ENCODE measurements at places on chromosomes 3 and 15. TPM values are rescaled to one million over a fixed set of nuclear protein-coding genes. Genes with fewer than 3 reads are reported as not detected.

DNA sequence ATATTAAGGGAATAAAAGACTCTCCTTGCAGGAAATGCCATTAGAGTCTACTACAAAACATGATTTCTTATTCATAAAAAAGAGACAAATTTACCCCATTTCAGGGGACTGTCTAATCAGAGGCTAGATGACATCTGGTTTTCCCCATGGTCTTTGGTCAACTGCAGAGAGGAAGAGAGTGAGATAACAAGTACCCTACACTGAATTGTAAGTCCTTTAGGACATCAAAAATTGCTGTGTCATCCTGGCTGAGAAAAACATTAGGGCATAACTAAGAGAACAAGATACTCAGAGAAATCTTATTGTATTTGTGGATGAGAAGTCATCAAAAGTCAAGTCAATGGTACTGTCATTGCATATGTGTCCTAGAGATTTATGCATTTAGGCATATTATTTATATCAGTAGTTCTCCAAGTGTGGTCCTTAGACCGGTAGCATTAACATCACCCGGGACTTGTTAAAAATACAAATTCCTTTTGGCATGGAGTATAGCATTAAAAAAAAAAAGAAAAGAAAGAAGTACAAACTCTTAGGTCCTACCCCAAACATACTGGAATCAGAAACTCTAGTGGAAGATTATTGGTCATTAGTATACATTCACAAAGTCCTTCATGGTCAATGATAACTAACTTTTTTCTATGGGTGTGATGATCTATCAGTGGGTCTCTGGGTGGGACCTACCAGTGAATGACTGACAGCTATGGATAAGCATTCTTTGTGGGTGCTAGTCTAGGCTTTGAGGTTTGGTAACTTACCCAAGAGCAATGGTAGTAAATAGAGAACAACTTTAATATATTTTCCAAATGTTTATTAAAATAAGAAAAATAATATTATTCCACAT is 29.0 kb upstream of the TBC1D5 start:
- H3K4me1 ChIP-seq: no peaks in the 10 kb centered on the region
- no peak overlapping the region for H3K4me3 ChIP-seq
- no peak overlapping the region for H3K27ac ChIP-seq
- no peaks in the 10 kb centered on the region for H3K27me3 ChIP-seq
- no peaks in the 10 kb centered on the region for H3K36me3 ChIP-seq
- DNase-seq: no peak

DNA sequence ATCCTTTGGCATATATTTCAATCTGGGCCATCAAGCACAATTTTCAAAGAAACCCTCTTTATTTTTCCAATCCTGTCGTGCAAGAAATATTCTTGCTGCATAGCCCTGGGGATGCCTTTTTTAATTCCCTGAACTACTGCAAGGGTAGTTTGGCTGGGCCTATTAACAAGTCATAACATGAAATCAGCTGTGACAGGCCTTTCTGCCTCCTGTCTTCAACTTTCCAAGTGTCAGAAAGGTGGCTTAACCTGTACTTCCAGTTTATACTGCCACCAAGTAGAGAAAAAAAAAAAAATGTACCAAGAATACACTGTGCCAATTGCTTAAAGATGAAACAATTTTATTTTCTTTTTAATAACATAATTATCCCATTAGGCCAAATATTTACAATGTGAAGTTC is 32.4 kb upstream of the SPPL2A start:
- no peak overlapping the region for H3K27ac ChIP-seq
- H3K36me3 ChIP-seq: no peaks in the 10 kb centered on the region
- no peaks in the 10 kb centered on the region for H3K4me1 ChIP-seq

- no peaks in the 10 kb centered on the region for H3K36me3 ChIP-seq
- no peak for DNase-seq
- H3K27ac ChIP-seq: no peak overlapping the region
- no peak overlapping the region for H3K4me3 ChIP-seq
- no peaks in the 10 kb centered on the region for H3K4me1 ChIP-seq
Observed at GRCh38 chr3:111604119-111604518, 9.0 kb upstream of the ZBED2 start.

DNA sequence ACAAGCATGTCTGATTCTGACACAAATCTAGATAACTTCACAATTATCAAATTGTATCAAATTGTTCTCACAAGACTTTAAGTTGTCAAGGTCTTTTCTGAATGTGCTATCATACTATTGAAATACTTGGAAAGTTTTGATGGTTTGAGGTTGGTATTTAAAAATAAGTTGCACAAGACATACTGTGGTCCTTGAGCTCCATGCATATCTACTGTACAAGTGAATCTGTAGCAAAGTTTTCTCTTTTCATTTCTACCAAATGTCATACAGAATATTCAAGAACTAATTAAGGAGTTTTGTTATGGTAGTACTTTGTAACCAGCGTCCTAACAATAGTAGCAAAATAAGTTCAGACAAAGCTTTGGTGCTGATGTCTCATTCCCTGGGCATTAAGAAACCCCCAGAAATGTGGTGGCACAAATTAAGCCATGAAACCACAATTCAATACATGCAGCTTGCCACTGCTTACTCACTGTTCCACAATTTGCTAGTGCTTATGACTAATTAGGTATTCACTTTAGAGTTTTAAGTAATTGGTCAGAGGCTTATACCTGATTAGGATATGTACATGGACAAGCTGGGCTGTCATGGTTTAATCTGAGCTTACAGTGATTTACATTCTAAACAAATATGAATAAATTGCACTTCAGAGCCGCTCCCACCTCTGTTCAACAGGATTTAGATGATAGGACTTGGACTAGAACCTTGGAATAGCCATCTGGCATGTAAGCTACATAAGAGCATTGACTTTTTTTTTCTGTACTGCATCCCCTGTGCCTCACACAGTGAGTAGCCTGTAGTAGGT is 8.8 kb downstream of the TBC1D23 start:
- H3K4me3 ChIP-seq: peak overlapping the region; percentile 4
- H3K4me1 ChIP-seq: peaks cover 14% of the 10 kb centered on the region
- no peak for DNase-seq
- H3K36me3 ChIP-seq: no peaks in the 10 kb centered on the region
- no peak overlapping the region for H3K27ac ChIP-seq

DNA sequence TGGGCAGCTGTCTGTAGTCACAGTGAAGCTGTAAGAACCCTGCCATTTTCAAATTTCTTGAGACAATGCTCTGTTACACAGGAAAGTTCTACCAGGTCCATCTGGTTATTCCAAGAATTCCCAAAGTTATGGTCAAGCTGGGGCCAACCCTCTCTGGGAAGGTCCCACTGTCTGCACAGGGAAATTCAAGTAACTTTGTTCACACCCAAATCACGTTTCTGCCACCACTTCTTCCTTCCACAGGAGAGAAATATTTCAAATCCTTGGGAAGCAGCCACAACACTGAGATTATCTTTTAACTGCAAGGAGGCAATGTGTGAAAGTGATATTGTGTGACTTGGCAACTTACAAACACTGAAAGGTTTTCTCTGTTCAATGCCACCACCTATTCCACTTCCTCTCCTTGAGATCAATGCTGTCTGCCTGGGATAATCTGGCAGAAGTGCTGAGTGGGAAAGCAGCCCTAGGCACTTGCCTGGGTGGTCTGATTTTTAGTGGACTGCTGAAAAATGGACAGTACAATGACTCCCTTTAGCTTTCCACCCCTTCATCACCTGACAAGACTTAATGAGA is 5.6 kb downstream of the SCAMP2 start:
- H3K36me3 ChIP-seq: no peaks in the 10 kb centered on the region
- no peak overlapping the region for H3K4me3 ChIP-seq
- H3K27me3 ChIP-seq: no peaks in the 10 kb centered on the region
- peak overlapping the region; percentile 16 for H3K27ac ChIP-seq
- peaks cover 77% of the 10 kb centered on the region for H3K4me1 ChIP-seq

DNA sequence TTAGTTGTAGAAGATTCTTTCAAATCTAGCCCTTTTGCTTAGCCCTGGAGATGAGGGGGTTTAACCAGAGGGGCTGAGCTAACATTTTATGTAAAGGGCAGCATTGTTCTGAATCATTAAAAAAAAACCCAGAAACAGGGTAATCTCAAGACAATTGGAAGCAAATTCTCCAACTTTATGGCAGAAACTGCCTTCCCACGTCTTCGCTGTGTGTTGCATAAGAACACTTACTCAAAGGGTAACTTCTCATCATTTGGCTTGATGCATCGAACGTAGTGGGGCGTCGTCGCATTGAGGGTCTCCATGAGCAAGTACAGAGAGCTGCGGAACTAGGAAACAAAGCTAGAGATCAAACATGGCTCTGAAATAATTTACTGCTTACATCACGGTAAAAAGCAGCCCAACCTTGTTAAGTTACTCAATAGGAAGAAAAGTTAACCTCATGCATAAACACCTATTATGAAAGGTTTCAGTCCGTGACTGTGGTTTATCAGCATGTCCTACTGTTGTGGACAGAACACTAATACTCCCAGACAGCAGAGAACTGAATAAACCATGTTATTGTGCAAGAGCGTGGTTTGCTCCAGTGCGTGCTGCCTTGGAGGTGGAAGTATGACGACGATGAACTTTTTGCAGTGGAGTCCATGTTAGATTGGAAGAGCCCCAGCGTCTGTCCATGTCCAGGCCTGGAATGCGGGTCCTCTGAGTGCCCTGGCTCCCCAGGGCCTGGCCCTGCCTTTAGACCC is 48.7 kb downstream of the MYO5C start:
- no peaks in the 10 kb centered on the region for H3K27me3 ChIP-seq
- no peak overlapping the region for H3K27ac ChIP-seq
- no peak overlapping the region for H3K4me3 ChIP-seq
- H3K4me1 ChIP-seq: no peaks in the 10 kb centered on the region
- DNase-seq: no peak

- DNase-seq: no peak
- H3K27me3 ChIP-seq: no peaks in the 10 kb centered on the region
- H3K4me3 ChIP-seq: no peak overlapping the region
- no peak overlapping the region for H3K27ac ChIP-seq
Observed at GRCh38 chr3:71055257-71056001, 528.1 kb downstream of the FOXP1 start.

GRCh38 chr3:66344848-66345578 is 124.2 kb downstream of the SLC25A26 start:
- peaks cover 8% of the 10 kb centered on the region for H3K4me1 ChIP-seq
- no peaks in the 10 kb centered on the region for H3K27me3 ChIP-seq

DNA sequence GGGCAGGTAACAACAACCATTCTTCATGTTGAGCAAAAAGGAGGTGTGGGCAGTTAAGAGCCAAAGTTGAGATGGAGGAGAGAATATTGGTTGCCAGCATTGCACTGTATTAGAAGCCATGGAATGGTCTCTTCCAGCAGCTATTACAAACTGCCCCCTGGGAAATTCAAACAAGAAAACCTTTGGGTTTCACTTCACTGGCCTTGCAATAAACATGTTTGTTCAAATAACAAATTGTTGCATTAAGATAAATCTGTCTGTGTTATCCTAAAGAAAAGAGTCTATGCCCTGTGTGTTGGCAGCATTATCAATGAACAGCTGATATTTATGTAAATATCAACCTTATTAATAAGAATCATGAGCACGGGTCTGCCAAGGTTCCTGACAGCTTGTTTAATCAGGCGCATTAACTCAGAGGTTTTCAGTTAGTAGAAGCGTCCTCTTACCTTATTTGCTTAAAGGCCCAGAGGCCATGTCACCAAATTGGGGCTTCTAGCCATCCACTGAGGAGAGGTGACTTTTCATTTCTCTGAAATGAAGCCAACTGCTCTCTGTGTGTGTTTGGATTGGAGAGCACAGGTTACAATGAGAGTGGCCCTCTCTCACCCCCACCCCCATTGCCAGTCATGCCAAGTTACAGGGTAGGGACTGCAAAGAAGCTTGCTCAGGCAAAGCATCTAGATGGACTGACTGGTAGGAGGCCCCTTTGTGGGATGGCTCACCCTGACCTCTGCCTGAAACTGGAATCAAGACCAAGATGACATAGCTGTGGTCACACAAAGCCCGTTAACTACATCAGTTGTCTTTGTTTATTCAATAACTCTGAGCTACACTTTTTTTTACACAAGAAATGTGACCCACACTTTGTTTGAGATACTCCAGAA is 10.5 kb downstream of the FILIP1L start:
- no peaks in the 10 kb centered on the region for H3K27me3 ChIP-seq
- no peak overlapping the region for H3K27ac ChIP-seq
- H3K4me3 ChIP-seq: no peak overlapping the region
- H3K4me1 ChIP-seq: peaks cover under 1% of the 10 kb centered on the region
- H3K36me3 ChIP-seq: no peaks in the 10 kb centered on the region
- no peak for DNase-seq

GRCh38 chr3:187213616-187214015 is 16.3 kb downstream of the RTP1 start:
- no peaks in the 10 kb centered on the region for H3K27me3 ChIP-seq
- H3K4me3 ChIP-seq: no peak overlapping the region
- H3K27ac ChIP-seq: no peak overlapping the region
- DNase-seq: no peak
- no peaks in the 10 kb centered on the region for H3K4me1 ChIP-seq
- no peaks in the 10 kb centered on the region for H3K36me3 ChIP-seq

DNA sequence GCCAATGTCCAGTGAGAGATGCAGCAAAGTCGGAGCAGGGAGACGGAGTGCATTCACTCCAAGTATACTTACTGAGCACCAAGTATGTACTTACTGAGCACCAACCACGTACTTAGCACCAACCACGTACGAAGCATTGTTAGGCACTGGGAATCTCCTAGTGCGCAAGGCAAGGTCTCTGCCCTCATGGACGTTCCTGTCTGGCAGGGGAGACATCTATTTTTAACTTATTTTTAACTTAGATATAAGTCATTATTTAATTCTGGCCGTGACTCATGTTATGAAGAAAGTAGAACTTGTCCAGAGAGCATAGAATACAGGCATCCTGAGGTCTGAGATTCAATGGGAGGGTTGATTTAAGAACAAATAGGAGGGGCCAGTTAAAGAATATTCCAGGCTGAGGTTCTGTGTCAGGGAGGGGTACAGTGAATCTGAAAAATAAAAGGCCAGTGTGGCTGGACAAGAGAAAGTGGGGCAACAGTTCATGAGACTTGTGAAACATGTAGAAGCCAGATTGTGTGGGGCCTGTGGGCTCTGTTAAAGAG is 9.3 kb upstream of the LRRC31 start:
- H3K4me3 ChIP-seq: no peak overlapping the region
- DNase-seq: no peak
- H3K27ac ChIP-seq: no peak overlapping the region
- H3K36me3 ChIP-seq: no peaks in the 10 kb centered on the region

- peak overlapping the region; percentile 83 for H3K27ac ChIP-seq
- DNase-seq: no peak
- H3K4me3 ChIP-seq: peak overlapping the region; percentile 86
- no peaks in the 10 kb centered on the region for H3K36me3 ChIP-seq
Observed at GRCh38 chr3:53253707-53254508, 1.9 kb downstream of the TKT start.

DNA sequence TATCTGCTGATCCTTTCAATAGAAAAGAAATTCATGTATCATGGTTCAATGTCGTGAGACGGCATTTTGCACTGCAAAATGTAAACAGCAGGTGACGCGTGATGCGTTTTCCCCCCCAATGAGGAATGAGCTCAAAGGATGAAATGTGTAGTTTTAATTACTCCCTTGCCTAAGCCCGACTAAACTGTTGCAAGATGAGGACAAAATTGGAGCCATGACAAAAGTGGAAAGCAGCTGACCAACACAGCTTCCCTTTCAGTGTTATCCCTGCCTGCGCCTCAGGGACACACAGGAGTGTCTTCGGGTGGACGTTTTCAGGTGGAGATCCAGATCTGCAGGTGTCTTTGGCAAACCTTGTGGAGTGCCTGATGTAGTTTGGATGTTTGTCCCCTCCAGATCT is 92.0 kb downstream of the GABRG3 start:
- no peak overlapping the region for H3K4me3 ChIP-seq
- no peak overlapping the region for H3K27ac ChIP-seq
- H3K36me3 ChIP-seq: no peaks in the 10 kb centered on the region
- DNase-seq: no peak
- no peaks in the 10 kb centered on the region for H3K27me3 ChIP-seq

RGMA gene
- 4.1 TPM for polyA plus RNA-seq

TIGIT gene
- 0.13 TPM for polyA plus RNA-seq

KLHL40 gene
- not detected for polyA plus RNA-seq

KBTBD13 gene
- polyA plus RNA-seq: not detected
